ENCODE measurements at places on chromosomes 3 and 15. TPM values are rescaled to one million over a fixed set of nuclear protein-coding genes. Genes with fewer than 3 reads are reported as not detected.

DNA sequence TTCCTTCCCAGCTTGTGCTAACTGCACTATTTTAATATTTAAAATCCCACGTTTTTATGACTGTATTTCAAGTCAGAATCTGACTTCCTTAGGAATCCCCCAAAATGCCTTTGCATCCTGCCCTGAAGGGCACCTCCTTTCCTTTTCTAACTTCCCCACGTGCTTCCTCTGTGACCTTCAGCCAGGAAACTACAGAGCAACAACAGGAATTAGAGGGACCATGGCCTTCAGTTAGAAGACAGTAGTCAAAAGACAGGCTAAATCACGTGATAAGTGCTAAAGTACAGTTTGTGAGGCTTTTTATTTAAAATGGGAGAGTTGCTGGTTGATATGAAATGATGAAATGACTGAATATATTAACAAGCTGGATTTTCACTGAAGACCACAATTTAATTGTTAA lies 11.8 kb upstream of the ABHD10 start:
- no peak for DNase-seq

GRCh38 chr3:45572755-45573154 lies 21.8 kb upstream of the LIMD1 start:
- DNase-seq: no peak

CNTN4 gene
- total RNA-seq: not detected

CKMT1A gene
- total RNA-seq: not detected

IQCF5 gene
- total RNA-seq: not detected

Measured in GM23248 (cell line).